Dermis microvascular lymphatic vessel endothelial cell (primary cell): ENCODE measurements at places on chromosomes 7 and 10. TPM values are rescaled to one million over a fixed set of nuclear protein-coding genes. Genes with fewer than 3 reads are reported as not detected.

DNA sequence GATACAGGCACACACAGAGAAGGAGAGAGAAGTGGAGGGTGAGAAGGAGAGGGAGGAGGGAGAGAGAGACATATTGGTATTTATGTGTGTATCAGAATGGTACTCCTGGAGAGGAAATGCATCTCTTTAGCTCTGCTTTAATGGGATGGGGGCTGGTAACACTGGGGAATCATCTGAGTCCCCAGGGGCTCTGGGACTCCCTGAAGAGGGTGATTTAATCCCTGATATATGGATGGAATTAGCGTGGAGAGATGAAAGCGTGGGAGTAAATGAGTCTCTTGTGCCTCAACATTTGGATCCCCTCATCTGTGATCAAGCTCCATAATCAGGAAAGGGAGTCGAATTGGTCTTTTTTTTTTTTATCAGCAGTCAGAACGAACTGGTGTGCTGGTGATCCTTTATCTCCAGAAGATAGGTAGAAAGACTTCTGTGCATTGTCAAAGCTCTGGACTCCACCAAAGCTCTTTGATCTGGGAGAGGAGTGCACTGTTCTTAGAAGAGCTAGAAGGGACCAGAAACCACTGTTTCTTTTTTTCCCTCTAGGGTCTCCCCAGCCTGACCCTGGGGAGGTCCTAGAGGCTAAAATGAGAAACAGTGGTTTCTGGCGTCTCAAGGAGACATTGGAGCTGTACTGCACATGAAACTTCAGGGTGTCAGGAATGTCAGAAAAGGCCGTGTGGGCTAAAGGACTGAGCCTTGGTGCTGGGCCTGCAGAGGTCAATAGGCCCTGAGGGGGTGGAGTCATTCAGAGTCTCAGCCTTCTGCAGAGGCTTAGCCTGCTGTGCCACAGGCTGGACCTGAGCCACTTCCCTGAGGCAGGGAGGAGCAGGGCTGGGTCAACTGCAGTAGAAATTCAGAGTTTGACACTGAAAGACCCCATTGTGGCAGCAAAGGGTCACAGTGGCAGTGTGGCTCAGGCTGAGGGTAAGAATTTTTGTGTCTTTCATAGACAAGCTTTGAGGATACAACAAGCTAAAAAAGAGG lies 234.4 kb upstream of the SLC26A5 start:
- no peak for DNase-seq

Gene COA1
- 30.2 and 33.6 TPM in 2 replicates for total RNA-seq

- DNase-seq: no peak
Observed at GRCh38 chr10:61897671-61898434, 3.6 kb upstream of the ARID5B start.

Gene PHYH
- total RNA-seq: 5.8 and 8.1 TPM in 2 replicates

- no peak for DNase-seq
Observed at GRCh38 chr10:125050383-125050782, 108.5 kb downstream of the ZRANB1 start.

Gene ARHGEF5
- 0.13 and 0.38 TPM in 2 replicates for total RNA-seq
